ENCODE measurements at places on chromosomes 6 and 20.

- DNase-seq, result no peak
Observed at GRCh38 chr6:42448927-42449659, 2.6 kb downstream of the TRERF1 start.

GRCh38 chr6:53398247-53399026 is 49.7 kb upstream of the ELOVL5 start:
- DNase-seq, result no peak

DNA sequence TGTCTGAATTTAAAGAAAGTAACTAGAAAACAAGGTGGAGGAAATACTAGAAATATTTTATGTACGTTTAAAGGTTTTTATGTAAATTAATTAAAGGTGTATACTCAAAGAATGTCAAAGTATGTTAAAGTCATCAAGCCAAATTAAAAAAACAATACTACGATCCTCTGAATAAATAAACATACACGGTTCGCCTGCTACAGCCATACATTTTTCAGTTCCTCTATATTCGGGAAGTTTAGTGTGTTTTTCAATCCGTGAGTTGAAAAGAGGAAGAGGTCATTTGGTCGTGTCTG is 626 bp downstream of the STX7 start:
- no peak for DNase-seq

DNA sequence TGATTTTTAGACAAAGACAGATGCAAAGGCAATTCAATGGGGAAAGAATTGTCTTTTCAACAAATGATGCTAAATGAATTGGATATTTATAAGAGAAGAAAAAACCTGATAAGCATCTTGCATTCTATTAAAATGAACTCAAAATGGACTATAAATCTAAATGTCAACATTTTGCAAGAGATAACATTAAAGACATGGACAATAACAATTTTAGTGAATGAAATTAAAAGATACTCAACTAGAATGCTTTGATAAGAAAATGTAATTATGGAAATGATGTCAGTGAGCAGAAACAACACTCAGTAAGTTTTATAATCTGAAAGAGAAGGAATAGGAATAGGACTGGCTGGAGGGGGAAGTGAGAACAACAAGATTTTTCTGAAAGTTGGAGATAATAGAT is 421.7 kb downstream of the C6orf118 start:
- no peak for DNase-seq

GRCh38 chr6:215335-216034 is 76.8 kb upstream of the DUSP22 start:
- no peak for DNase-seq

DNA sequence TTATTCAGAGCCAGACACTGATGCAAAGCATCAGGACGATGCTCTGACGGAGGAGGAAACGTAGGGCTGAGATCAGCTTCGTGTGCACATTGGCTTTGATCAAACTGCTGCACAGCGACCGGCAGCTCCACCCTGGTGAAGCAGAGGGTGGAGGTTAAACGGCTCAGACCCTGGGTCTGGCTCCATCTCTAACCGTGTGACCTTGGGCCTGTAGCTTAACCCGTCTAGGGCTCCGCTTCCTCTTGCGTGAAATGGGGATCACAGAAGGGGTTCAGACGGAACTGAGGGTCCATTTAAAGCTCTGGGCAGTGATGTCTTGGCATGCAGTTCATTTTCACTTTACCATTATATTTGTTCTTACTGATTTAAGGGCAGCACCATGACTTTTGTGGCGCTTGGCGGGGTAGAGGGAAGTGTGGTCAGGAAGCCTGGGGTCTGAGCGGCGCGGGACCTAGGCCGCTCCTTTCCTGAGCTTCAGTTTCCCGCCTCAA is 644 bp downstream of the RBL1 start:
- no peak for DNase-seq

DNA sequence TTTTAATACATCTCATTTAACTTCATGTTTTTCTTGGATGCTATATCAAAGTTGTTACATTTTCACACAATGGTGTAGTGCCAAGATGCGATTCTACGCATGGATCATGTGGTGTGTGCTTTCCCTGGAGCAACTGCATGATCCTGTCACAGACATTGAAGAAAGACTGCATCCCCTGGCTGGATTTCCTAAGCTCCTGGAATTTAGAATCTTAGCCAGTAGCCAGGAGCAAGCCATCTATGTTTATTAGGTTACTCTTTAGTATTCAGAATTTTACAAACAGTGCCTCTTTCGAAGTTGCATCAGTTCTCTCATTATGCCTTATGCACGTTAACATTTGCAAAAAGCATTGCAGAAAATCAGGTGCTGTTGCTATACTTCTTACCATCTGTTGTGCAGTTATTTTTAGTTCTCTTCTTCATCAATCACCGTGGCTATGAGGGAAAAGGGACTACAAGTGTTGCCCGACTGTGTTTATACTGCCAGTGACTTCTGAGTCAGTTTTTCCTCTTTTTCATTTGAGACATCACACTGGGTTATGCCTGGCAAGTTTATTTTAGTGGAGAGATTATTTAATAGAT is 584.2 kb downstream of the BCKDHB start:
- no peak for DNase-seq

GRCh38 chr6:125524356-125524755 is 222.6 kb upstream of the HDDC2 start:
- DNase-seq, result no peak
